NCI-H1048 (cell line): ENCODE measurements at places on chromosomes 5 and 9.

DNA sequence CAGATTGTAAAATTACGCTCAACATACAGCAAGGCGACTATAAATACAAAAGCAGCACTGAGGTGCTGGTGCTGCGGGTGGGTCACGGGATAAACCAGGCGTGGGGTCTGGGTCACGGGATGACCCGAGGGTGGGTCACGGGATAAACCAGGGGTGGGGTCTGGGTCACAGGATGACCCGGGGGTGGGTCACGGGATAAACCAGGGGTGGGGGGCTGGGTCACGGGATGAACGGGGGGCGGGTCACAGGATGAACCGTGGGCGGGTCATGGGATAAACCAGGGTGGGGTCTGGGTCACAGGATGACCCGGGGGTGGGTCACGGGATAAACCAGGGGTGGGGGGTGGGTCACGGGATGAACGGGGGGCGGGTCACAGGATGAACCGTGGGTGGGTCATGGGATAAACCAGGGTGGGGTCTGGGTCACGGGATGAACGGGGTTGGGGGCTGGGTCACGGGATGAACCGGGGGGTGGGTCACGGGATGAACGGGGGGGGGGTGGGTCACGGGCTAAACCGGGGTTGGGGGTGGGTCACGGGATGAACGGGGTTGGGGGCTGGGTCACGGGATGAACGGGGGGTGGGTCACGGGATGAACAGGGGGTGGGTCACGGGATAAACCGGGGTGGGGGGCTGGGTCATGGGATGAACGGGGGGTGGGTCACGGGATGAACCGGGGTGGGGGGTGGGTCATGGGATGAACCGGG, 30.2 kb upstream of the SLC9A3 start:
- DNase-seq: no peak

GRCh38 chr5:115844321-115844817, 2.6 kb downstream of the AP3S1 start:
- no peak for DNase-seq

GRCh38 chr5:63025679-63026078, 447.1 kb downstream of the LRRC70 start:
- no peak for DNase-seq

GRCh38 chr5:7802855-7803254, 48.1 kb downstream of the CFAP90 start:
- no peak for DNase-seq

DNA sequence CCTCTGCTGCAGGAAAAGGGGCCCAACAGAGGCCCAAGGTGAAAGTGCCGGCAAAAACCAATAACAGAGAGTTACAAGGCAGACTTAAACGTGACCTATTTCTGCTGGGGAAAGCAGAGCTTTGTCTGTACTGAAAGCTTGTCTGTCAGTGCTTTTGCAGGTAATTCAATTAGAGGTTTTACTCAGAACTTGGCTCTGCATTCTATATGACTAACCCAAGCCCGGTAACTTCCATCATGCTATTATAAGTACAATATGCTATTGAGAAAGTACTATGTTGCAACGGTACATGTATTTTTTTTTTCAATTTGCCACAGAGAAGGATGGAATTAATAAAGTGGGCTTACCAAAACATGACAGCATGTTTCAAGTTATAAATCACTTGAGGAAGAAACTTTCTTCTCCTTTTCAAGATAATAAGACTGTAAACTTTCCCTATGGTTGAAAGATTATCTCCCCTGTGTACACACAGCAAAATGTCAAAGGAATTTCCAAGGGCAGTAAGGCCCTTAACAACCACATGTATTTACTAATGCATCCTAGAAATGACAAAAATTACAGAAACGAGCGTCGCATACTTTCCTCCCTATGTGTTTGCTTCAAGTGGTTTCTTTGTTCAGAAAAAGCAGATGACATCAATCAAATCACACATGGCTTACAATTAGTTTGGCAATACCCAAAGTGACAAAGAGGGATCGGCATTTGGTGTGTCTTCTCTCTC, 282.4 kb downstream of the EFNA5 start:
- no peak for DNase-seq

- no peak for DNase-seq
Measured at GRCh38 chr5:34531751-34532360, 124.3 kb upstream of the RAI14 start.

- no peak for DNase-seq
Measured at GRCh38 chr5:170538096-170538465, 34.3 kb downstream of the KCNIP1 start.

DNA sequence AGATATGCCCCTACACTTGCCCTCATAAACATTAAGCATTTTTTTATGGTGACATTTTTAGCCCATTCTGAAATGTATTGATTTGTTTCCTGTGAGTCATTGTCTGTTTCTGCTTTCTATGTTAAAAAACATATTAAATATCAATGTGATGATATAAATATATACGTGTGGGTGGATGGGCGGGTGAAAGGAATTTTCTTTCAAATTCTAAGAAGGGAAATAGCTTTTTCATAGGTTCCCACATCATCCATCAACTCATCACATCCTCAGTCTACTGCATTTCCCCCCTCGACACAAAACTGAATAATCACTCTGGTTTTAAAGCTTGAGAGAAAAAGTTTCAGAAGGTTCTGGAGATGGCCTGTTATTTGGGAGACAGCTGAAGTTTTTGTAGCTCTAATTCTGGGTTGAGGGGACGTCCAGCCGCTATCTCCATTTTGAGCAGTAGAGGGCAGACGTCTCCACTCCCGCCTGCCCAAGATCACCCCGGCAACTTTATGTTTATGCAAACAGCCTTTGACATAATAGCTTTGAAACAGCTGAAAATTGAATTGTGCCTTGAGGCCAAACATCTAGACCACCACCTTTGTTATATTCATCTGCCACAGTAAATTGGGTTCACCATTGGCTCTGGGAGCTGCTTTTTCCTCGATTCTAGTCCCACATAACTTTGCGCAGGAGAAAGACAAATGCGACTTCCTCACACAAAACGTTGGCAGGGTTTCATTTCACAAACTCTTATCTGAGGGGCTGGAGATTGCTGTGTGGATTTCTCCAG, 216.2 kb upstream of the CLINT1 start:
- DNase-seq: peak; percentile 34

DNA sequence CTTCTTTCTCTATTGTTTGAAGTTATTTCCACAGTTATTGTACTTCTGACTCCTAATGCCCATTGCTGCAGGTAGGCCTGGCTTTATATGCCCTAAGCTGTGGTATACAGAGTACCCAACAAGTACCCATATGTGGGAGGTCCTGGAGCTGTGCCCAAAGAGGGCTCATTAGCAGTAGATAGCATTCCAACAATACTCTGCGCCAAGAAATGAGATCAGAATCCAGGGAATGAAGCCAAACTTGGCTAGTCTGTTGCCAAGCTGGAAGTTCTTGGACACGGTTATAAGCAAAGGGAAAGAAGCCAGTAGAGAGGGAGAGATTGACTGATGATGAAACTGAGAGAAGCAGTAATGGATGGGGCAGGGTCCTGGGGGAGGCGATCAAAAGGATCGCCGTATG, 29.7 kb upstream of the FAM169A start:
- no peak for DNase-seq

DNA sequence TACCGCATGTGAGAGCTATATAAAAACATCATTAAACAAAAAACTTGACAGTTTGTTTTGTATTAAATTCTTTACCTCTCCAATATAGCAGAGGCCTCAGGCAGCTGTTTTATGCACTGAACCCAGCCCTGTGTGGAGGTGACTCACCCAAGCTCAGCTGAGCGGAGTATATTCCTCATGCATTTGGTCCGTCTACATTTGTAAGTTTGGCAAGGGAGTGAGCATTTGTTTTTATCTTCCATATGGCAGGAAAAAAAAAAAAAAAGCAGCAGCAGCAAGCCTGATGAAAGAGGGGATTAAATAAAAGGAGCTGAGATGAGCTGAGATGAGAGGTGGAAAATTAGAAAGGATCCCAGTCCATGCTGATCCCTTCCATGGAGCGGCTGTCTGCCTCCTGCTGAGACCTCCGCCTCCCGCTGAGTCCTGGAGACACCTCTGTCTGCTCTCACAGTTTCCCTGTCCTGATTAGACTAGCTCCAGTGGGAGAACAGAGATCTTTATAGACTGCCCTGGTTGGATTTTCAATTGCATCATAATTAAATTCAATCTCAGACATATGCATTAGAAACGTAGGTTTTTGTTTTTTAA, 112.0 kb upstream of the CTNND2 start:
- DNase-seq: no peak

- no peak for DNase-seq
Measured at GRCh38 chr5:152255411-152255810, 149.7 kb downstream of the NMUR2 start.

DNA sequence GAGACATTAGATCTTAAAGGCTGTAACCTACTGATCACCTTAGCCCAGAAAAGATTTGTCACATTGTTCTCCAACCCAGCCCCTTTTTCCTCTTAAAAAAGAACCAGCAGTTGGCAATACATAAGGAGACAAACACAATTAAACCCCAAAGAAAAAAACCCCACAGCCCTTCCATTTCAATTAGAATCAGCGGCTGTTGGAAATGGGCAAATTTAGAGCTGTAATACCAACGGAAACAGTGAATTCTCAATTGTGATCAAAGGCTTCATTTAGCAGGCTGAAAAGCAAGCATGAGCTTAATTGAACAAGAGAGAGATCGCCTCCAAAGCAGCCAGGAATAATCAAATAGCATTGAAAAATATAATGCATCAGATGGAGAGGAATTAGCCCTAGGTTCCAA, 153.6 kb downstream of the FAM114A2 start:
- DNase-seq: no peak

DNA sequence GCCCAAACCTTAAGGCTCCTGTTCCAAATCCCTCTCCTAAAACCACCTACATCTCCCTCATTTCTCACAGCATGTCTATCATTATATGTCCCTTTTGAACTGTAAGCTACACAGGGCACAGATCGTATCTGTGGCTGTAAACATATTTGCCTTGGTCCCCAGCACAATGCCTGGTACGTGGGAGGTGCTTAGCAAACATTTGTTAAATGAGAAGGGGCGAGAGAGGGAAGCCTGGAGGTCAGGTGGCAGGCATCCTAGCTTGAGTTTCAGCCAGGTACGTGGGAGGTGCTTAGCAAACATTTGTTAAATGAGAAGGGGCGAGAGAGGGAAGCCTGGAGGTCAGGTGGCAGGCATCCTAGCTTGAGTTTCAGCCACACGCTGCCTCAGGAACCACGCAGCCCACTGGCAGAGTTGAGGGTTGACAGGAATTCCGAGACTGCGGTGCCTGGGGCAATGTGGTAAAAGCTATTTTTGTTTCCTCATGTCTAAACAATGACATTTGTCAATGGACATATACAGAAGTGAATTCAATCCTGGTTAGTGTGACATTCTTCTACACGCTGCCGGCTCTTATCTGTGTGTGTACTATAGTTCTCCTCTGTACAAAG, 113.6 kb downstream of the EFNA5 start:
- peak; percentile 44 for DNase-seq

- no peak for DNase-seq
Measured at GRCh38 chr5:150987746-150988145, 32.6 kb upstream of the GPX3 start.

DNA sequence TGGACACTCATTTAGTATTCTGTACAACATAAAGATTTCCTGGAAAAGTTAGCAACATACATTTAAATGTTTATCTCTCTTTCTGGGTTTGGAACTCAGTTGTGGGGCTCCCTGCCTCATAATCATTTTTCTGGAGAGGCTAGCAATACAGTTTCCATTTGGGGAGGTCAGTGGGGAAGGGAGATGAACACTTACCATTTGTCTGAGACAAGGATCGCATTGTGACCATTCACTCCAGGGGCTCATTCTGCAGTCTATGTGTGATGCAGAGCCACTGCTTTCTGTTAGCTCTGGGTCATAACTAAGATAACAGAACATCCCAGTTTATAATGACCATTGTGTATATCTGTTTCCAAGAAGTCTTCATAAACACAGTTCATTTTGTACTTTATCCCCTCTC, 22.4 kb downstream of the C9 start:
- DNase-seq: no peak

DNA sequence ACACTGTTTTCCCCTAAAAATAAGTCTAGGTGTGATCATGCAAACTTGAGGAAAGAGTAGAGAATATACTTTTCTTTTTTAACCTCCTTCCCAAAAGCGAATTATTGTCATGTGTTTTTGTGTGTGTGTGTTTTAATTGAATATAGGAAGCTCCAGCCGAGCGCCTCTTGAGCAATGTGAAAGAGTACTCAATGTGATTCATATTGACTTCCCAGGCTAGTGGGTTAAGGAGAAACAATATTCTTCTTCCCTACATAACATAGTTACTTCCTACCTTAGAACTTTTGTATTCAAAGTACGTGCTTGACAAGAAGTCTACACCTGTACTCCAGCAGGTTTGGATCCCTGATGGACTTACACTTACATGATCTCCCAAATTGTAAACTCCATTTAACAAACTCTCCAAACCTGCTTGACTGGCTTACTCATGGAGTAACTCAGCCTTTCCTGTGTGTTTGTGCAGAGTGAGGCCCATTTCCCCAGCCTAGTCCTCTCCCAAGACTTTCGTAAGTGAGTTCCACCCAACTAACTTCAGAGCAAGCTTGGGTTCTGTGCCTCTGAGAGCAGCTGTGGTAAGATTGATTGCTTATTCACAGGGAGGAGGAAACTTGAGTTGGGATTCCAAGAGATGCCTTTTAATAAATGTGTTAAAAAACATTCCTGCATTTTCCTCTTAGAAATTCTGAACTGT, 9.3 kb downstream of the SLC28A3 start:
- no peak for DNase-seq

DNA sequence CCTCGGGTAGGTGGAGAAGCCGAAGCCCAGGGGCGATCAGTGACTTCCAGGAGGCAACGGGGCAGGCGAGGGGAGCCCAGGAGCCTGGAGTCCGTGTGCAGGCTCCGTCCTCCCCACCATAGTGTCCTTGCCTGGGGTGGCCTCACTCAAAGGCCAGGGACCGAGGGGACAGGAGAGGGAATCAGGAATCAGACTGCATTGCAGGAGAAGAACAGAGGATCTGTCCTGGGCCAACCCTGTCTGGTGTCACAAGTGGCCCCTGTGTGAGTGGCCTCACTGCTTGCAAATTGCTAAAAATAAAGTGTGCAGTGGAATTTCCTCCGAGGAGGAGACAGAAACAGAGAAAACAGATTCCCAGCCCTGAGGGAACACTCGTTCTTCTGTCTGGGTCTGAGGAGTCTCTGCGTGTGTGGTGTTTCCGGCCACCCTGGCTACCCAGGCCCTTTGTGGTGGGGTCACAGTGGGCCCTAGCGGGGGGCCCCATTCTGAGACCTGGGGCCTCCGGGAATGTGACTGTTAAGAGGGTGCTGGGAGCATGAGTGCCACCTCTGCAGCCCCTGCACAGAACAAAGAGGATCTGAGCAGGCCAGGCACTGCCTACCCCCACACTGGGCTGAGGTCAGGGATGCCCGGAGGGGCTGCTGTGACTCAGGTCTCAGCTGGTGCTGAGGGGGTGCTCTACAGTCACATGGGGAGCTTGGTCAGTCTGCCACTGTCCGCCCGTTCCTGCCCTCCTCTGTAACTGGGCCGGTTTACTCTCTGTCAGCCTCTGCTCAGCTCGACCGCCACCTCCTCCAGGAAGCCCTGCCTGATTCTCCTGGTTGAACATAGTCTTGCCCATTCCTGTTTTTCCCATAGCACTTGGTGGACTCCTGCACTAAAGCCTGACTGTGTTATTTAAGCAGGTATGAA, 7.4 kb downstream of the TRAF1 start:
- no peak for DNase-seq

GRCh38 chr9:88754886-88755285, 219.9 kb downstream of the NXNL2 start:
- no peak for DNase-seq

- no peak for DNase-seq
Measured at GRCh38 chr9:120281665-120282064, 298.3 kb downstream of the CDK5RAP2 start.
